ENCODE measurements at places on chromosomes 2 and 18. TPM values are rescaled to one million over a fixed set of nuclear protein-coding genes. Genes with fewer than 3 reads are reported as not detected.

Gene PSMA8
- total RNA-seq, result not detected

Gene THOC1
- 17.2 TPM for total RNA-seq

Gene CTAGE1
- total RNA-seq, result not detected

Gene OR6B2
- not detected for total RNA-seq

Gene RGPD4
- not detected for total RNA-seq

Gene TFPI
- 56.5 TPM for total RNA-seq
